T-helper 1 cell (primary cell): ENCODE measurements at places on chromosomes 1 and 21.

- DNase-seq = no peak
These were observed 289.5 kb downstream of the RRAGC start for GRCh38 chr1:38569932-38570656.

DNA sequence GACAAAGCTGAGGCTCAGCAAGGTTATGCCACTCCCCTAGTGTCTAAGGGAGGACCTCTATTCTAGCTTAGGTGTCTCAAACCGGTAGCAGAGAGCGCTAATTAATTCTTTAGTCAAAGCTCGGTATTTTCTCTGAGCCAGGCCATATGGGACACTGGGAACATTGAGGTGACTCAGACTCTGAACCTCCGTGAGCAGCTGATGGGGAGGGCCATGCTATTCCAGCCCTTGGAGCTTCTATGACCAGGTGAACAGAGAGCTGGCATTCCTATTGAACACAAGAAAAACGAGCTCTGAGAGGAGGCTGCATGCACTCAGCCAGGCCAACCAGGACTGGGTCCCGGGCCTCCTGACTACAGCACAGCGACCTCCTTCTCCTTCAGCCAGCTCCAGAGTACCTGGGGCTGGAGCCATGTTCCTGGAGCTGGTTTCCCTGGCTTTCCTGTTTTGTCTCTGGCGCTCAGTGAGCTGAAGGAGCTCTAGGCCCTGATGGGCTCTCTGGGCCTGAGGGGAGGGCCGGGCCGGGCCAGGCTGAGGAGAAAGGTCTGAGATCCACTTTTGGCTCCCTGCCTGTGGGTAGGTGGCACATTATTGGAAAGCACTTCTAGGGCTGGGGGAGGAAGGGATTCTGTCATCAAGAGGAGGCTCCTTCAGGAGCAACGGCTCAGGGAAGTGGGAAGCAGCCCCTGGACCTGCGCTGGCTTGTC, 37.0 kb downstream of the SLC9A1 start:
- DNase-seq = no peak

GRCh38 chr1:210582205-210582970, 253.7 kb downstream of the HHAT start:
- DNase-seq = no peak

- no peak for DNase-seq
These were observed 5.2 kb upstream of the DENND2D start for GRCh38 chr1:111205714-111206050.

GRCh38 chr21:41560661-41561158, 52.8 kb upstream of the TMPRSS2 start:
- no peak for DNase-seq

DNA sequence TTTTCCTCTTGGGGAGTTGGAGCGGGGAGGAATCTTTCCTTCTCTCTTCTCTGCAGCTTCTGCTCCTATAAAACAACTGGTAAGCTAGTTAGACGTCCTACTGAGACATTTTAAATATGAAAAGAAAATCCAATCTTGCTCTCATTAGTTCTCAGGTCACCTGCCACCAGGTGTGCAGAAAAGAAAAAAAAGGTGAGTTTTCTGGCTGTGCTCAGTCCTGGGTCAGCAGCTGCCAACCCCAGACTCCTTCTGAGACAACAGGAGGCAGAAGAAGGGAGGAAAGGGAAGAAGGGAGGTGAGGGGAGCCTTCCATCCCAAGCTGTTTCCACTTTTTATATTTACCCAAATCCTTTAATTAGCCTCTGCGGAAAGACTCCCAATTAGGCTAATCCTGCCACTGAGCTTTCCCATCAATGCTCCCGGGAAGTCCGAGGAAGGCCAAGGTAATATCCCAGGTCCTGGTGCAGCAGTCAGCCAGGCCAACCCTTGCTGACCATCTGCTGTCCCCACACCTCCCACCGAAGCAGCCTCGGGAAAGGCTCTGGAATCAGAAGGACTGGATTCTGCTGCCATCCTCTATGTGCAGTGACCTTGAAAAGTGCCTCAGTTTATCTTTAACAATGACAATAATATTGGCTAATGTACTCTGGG, 33.4 kb downstream of the GLIS1 start:
- DNase-seq = no peak

GRCh38 chr1:245168906-245169305, 14.1 kb downstream of the KIF26B start:
- DNase-seq = no peak

- no peak for DNase-seq
These were observed 35.2 kb upstream of the AK4 start for GRCh38 chr1:65112811-65113210.

GRCh38 chr1:224730540-224730939, 114.4 kb downstream of the CNIH3 start:
- no peak for DNase-seq

DNA sequence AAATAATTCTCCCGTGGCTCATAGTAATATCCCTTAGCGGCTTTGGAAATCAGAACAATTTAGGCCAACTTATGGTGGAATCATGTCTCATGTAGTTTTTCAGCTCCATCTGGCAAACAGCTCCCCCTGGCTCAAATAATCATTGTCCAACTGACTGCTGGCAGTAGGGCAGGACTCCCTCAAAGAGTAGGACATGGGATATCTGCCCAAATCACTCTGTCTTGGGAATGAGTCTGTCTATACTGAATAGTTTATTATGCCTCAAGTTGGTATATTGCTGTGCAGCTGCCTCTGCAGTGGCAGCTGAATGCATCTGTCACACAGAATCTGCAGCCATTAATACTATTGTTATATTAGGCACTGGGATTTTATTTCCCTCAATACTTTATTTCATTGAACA, 255.7 kb downstream of the COL11A1 start:
- no peak for DNase-seq

DNA sequence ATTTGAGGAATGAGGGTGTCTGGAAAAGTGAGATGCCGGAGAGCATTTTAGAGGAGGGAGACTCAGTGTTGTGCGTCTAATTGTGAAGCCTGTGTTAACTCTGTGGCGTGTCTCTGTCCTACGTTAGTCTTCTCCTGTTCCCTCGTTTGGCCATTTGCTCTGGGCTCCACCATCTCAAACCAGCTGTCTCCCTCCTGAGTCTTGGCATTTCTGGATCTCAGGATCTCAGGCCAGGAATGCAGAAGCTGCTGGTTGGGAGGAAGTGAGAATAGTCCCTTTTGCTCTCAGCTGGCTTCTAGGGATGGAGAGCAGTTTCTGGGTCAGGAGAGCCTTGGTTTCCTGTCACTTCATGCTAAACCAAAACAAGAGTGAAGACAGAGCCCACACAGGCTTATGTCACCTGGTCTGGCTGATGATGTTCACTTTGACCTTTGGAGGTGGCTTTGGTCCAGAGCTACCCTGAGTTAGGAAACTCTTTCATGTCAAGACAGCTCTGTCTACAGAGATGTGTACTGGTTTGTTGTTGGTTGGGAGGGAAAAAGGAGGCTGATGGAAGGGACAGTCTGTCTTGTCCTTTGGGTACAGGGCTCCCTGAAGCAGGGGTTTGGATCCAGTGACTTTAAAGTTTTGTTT, 859 bp downstream of the NFASC start:
- no peak for DNase-seq

DNA sequence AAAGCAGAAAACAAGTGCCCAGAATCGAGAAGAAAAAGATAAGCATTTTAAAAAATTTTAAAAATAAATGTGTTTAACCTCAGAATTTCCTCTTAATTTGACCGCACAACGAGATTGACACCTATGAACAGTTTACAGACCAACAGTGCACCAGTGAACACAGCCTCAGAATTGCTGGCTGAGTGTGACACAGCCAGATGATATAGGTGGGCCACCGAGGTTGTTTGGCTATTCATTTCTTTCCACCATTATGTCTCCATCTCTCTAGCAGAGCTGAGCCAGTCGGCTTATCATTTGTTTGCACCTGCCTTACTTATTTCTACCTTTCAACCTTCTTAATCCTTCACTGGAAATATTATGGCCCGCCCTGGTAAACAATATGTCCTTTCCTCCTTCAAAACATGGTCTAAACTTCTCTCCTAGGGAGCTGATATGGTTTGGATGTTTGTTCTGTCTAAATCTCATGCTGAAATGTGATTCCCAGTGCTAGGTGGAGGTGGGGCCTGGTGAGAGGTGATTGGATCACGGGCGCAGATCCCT, 86.1 kb downstream of the DUSP10 start:
- DNase-seq = no peak

GRCh38 chr1:110214454-110215404, 4.6 kb downstream of the KCNC4 start:
- no peak for DNase-seq

DNA sequence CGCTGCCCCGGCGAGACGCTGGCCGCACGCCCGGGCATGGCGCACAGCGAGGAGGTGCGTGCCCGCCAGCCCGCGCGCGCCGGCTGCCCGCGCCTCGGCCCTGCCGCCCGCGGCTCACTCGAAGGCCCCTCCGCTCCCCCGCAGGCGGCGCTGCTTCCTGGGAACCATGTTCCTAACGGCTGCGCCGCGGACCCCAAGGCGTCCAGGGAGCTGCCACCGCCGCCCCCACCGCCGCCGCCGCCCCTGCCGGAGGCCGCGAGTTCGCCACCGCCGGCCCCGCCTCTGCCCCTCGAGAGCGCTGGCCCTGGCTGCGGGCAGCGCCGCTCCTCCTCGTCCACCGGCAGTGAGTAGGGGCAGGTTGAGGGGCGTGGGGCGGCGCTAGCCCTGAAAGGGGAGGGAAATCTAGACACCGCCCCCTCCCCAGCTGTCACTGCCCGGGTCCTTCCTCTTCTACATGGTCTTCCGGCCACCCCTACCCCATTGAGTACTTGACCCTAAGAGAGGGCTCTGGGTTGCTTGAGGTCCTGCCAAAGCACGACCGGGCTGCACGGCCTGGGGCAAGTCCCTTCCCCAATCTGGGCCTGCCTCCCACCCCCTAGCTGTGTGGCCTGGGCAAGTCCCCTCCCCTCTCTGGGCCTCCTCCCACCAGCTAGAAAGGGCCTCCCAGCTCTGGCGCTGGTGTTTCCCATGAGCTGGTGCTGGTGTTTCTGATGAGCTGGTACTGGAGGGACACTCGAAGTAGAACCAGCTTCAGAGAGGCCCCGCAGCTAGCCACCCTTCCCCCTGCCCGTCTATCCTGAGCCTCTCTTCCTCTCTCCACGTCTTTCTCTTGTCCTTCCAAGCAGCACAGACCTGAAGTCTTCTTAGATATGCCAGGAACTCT, 17.0 kb downstream of the TNFRSF25 start:
- peak; percentile 38 for DNase-seq

DNA sequence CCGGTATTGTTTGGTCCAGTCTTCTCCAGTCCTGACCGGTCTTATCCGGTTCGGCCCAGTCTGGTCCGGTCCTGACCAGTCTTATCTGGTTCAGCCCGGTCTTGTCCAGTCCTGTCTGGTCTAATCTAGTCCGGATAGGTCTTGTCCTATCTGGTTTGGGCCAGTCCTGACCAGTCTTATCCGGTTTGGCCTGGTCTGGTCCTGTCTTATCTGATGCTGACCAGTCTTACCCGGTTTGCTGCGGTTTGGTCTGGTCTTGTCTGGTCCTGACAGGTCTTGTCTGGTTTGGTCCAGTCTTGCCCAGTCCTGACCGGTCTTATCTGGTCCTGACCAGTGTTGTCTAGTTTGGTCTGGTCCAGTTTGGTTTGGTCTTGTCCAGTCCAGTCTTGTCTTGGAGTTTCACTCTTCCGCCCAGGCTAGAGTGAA, 30.1 kb downstream of the DHX9 start:
- DNase-seq = peak; percentile 10

DNA sequence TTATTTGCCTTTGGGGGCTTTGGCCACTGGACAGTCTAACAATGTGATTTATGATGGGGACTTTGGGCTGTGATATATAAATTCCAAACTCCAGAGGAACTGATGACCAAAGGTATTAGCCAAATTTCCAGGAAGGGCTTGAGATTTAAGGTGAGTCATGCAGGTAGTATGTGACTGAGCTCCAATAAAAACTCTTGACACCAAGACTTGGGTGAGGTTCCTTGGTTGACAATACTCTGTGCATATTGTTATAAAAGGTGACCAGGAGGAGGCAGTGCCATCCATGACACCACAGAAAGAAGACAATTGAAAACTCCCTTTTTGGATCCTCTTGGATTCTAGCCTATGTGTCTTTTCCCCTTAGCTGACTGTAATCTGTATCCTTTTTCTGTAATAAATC, 392.7 kb upstream of the LRRC7 start:
- DNase-seq = no peak

- DNase-seq = no peak
These were observed 138.8 kb upstream of the HOOK1 start for GRCh38 chr1:59675936-59676335.
